Stimulated activated CD4-positive, alpha-beta T cell treated with anti-CD3 and anti-CD28 coated beads, Interleukin-1b, Interleukin-23, amount 100 ng/mL, for 24 hours (primary cell): ENCODE measurements at places on chromosomes 16 and 17.

- no peak for DNase-seq
Measured at GRCh38 chr17:46047398-46047797, 48.3 kb downstream of the STH start.

GRCh38 chr16:85943711-85944110 is 44.7 kb downstream of the IRF8 start:
- no peak for DNase-seq

DNA sequence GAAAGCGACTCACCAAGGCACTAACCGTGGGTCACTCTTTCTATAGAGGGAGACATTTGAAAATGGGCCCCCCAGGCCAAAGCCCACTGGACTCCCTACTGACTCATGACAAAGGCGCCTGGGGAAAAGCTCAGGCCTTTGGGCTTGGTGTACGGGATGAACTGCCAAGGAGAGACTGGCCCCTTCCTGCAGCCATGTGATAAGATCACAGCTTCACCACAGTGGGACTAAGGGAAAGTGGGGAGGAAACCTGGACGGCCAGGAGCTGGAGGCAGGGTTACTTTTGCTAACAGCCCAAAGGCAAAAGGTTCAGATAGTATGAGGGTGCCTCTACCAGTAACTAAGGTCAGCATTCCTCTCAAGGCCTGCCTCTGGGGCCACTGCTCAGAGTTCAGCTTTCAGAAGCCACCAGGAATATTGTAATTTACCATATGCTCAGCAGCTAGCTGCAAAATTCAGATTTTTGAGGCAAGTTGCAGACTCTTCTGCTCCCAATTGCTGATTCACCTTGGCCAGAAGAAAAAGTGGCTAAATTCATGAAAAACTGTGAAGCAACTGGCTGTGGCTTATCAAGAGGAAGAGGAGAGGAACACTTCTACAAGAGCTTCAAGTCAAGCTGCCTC is 37.1 kb upstream of the SLC25A19 start:
- no peak for DNase-seq

GRCh38 chr17:67053438-67054000 is 9.2 kb downstream of the CACNG1 start:
- DNase-seq, result no peak

GRCh38 chr17:42188749-42189650 is 3.7 kb upstream of the HCRT start:
- no peak for DNase-seq

GRCh38 chr17:50844117-50844700 is 8.8 kb downstream of the WFIKKN2 start:
- no peak for DNase-seq

DNA sequence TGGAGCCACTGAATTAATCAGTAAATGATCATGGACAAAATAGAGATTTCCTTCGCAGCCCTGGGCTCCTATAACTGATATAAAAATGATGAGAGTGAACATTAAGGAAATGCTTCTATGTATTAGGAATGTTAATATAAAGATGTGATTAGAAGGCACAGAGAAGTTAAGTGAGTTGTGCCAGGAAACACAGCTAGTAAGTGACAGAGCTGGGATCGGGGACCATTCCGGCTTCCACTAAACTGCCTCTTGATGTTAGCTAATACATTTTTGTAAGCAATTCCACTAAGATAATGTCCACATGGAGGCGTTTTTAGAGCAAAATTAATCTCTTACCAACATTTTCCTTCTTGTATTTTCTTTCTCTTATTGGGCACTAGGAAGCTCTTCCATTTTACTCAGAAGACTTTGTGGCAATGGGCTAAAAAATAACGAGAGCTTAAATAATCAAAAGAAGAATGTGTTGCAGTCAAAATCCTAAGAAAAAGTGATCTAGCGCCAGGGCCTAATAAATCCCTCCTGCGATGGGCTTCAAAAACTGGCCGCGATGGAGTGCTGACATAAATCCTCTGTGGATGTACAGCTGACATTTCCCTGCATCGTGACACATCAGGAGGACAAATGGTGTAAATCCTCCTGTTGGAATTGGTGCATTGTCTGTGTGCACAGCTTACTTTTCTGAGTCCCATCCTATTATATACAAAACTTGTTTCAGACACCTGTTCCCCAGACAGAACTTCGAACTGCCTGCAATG is 326.1 kb upstream of the MAF start:
- no peak for DNase-seq

DNA sequence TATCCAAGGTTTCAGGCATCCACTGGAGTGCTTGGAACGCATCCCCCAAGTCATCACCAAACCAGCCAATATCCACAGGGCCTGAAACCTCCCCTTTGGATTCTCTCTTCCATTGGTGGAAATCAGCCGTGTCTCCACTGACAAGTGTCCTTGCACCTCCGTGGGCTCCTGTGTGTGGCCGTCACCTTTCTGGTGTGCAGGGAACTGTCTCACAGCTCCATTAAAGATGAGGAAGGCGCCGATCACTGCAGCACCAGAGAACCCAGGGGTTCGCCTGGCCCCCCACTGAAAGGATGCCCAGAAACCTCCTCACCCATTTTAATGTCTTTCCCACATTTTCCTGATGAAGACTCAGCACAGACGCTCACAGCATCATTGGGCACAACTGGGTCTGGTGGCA is 17.8 kb upstream of the METRNL start:
- no peak for DNase-seq

GRCh38 chr16:67697422-67698185 is 21.5 kb downstream of the GFOD2 start:
- DNase-seq, result no peak

DNA sequence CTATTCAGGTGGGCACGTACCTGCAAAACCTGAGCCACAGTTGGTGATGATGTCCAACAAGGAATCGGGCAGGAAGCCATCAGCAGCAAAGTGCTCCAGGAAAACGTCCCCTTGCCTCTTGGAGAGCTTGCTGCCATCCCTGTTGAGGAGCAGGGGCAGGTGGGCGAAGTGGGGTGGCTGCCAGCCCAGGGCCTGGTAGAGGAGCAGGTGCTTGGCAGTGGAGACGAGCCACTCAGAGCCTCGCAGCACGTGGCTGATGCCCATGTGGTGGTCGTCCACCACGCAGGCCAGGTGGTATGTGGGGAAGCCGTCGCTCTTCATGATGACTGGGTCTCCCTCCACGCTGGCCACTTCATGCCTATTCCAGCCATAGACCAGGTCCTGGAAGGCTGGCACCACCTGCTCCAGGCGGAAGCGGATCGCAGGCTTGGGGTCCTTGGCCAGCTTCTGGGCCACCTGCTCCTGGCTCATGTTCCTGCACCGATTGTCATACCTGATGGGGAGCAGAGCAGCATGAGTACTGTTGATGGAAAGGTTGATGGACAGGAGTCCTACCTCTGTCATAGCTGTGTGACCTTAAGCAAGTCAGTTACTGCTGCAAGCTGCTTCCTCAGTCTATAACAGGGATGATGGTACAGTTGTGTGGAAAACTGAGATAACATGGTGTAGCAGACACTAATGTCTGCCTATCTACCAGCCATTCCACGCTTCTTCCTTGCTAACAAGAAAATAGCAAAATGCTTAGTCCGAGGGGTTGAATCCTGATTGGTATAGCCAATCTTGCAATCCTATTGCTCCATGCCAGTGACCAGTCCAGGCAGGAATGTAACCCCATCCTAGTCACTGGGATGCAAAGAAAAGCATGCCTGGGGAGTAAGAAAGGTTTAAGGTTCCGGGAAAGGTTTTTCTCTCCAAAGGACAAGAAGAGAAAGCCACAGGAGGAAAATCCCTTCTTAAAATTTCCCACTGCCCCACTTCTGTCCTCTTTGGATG is 22.0 kb downstream of the EARS2 start:
- no peak for DNase-seq

DNA sequence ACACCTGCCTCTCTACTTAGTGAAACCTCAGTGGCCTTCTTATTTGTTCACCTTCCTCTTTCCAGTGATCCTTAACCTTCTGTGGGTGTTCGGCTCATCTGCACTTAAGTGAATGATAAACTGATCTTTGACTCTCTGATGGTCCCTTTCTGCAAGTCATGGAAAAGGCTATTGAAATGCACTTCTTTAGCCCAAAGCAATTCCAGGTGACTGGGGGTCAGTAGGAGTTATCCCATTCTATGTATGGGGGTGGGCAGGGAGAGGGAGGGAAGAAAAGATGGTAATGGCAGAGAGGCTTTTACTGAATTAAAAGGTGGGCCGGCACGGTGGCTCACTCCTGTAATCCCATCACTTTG is 170.8 kb downstream of the RGS9 start:
- DNase-seq, result no peak

DNA sequence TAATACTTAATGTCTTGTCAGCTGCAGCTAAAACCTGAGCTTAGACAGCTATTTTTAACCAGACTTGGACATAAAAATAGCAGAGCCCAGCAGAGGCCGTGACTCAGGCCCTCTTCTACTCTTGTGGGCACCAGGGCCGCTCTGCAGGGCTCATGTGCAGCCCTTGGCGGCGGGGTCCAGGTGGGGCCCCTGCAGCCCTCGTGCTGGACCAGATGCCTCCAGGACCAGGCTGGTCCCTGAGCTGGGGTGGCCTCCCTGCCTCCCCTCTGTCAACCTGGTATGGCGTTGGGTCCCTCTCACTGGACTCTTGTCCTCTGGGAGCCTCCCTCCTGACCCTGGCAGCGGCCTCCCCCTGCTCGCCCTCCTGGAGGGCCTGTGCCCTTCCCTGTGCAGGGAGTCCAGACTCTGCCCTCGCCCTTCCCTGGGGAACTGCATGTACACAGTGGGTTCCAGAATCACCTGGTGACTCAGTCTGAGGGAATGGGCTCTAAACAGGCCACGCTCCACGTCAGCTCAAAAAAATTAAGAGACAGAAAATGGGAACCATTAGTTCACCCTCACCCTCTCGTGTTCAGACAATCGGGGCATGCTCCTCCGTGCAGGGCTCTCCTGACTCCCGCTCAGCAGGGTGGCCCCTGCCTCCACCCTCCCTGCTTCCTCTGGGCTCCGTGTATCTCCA is 9.7 kb downstream of the CDK5R1 start:
- DNase-seq, result no peak

GRCh38 chr16:84791088-84791487 is 28.7 kb upstream of the CRISPLD2 start:
- DNase-seq, result no peak

DNA sequence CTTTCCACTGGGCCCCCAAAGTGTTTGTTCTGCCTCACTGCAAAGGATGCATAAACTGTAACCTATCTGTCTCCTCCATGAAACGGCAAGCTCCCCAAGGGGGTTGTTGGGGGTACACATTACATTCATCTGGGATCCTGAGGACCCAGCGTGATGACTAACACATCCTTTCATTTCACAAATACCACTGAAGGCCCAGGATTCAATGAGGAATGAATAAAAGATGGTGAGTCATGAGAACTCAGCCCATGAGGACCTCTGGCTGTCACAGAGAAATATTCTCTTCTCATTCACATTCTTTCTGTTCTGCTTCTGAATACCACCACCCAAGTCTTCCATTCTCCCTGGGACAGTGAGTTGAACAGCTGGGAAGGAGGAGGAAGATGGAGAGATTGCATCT is 149.8 kb downstream of the RBFOX3 start:
- no peak for DNase-seq

DNA sequence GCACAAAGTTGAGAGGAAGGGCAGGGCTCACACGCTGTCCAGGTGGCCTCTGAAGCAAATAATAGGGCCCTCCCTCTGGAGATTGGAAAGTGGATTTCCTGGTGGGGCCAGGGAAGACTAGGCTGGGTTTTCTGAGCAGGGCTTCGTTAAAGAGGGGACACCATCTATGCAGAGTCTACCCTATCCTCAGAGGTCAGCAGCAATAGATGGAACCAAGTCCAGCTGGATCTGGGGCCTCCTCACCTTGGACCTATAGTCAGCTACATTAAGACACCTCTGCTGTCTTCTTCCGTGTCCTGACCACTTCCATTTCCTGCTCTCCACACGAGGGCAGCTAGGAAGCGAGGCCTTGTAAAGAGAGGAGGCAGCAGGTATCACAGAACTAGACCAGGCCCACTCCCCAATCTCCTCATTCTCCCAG is 14.7 kb upstream of the ST6GALNAC1 start:
- no peak for DNase-seq
